ENCODE measurements at places on chromosomes 5 and 9. TPM values are rescaled to one million over a fixed set of nuclear protein-coding genes. Genes with fewer than 3 reads are reported as not detected.

DNA sequence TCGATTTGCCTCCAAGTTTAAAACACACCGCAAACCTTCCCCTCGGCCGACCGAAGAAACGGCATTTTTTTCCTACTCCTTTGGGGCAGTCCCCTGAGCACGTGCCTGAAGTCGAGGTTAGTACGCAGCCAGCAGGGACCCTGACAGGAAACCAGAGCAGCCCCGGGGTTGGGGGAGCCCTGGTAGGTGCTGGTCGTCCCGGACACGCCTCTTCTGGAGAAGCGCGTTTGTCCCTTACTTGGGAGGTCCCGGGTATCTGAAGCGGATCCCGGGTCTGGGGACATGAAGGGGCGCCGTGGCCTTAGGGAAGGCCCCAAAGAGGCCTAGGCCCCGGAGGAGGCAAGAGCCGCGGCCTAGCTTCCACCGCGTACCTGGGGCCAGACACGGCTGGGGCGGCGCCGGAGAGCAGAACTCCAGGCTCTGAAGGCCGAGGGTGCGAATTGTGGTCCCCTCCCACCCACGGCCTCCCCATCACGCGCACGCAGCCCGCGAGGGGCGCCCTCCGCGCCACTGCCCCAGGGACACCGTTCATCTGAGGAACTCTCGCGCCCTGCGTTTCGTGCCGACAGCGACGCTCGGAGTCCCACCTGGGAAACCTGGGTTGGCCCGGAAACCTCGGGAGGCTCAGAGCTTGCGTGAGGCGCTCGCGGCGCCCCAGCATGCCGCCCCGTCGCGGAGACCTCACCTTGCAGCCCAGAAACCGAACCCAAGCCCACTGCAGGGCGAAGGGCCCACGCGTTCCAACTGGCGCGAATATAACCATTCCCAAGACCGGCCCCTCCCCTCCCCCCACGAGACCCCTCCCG, 10.4 kb downstream of the OTP start:
- H3K27me3 ChIP-seq = peaks cover 21% of the 10 kb centered on the region
- no peaks in the 10 kb centered on the region for H3K36me3 ChIP-seq
- no peak for DNase-seq
- H3K4me3 ChIP-seq = no peak overlapping the region
- H3K4me1 ChIP-seq = peaks cover 23% of the 10 kb centered on the region
- no peak overlapping the region for H3K27ac ChIP-seq

DNA sequence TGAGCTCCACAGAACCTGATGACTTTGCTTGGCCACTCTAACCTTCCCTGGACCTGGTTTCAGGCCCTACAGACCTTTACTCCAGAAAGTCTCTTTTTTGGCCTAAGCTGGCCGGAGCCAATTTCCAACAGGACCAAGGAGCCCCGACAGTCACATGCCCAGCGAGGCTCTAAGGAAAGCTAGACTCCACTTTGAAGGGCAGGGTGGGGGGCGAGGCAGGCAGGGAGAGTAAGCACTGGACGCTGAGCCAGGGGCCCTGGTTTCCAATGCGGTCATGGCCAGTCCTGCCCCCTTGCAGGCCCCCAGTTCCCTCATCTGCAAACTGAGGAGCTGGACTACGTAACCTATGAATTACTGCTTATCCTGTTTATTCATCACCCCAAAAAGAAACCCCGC, 65.2 kb downstream of the ADAMTS2 start:
- DNase-seq = no peak
- H3K36me3 ChIP-seq = no peaks in the 10 kb centered on the region
- no peak overlapping the region for H3K4me3 ChIP-seq
- peak overlapping the region; percentile 67 for H3K27ac ChIP-seq
- H3K4me1 ChIP-seq = peaks cover 45% of the 10 kb centered on the region
- no peaks in the 10 kb centered on the region for H3K27me3 ChIP-seq

Gene MCIDAS
- total RNA-seq = not detected

DNA sequence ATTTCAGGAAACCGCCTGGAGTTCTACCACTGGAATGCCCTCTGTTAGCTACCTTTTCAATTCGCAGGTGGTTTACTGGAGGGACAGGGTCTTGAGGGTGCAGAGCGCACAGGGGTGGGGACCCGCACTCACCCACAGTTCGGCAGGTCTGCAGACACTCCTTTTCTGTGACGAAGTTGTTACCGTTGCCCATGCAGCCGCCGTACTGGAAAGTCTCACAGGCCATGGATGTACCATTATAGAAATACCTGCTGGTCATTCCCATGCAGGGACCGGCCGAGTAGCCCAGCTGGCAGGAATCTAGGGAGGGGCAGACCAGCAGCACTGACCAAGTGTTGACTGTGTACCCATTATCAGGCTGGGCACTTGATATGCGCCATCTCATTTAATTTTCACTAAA, 16.8 kb downstream of the AMBP start:
- DNase-seq = peak; percentile 60
- no peaks in the 10 kb centered on the region for H3K36me3 ChIP-seq
- no peaks in the 10 kb centered on the region for H3K4me1 ChIP-seq
- H3K27ac ChIP-seq = no peak overlapping the region
- H3K4me3 ChIP-seq = no peak overlapping the region

GRCh38 chr9:30382271-30382670, 2002.2 kb upstream of the ACO1 start:
- no peak overlapping the region for H3K4me3 ChIP-seq
- no peak for DNase-seq
- no peaks in the 10 kb centered on the region for H3K4me1 ChIP-seq
- H3K36me3 ChIP-seq = no peaks in the 10 kb centered on the region

GRCh38 chr9:6426117-6426516, 13.1 kb downstream of the UHRF2 start:
- peaks cover 47% of the 10 kb centered on the region for H3K4me1 ChIP-seq
- no peaks in the 10 kb centered on the region for H3K27me3 ChIP-seq
- DNase-seq = no peak
- H3K4me3 ChIP-seq = no peak overlapping the region

Gene OR13D1
- total RNA-seq = not detected

GRCh38 chr9:70403166-70403565, 11.3 kb downstream of the KLF9 start:
- no peaks in the 10 kb centered on the region for H3K27me3 ChIP-seq
- no peaks in the 10 kb centered on the region for H3K36me3 ChIP-seq
- no peak overlapping the region for H3K4me3 ChIP-seq
- DNase-seq = no peak
- peak overlapping the region; percentile 19 for H3K27ac ChIP-seq
- peaks cover 100% of the 10 kb centered on the region for H3K4me1 ChIP-seq

Gene PCA3
- not detected for total RNA-seq

DNA sequence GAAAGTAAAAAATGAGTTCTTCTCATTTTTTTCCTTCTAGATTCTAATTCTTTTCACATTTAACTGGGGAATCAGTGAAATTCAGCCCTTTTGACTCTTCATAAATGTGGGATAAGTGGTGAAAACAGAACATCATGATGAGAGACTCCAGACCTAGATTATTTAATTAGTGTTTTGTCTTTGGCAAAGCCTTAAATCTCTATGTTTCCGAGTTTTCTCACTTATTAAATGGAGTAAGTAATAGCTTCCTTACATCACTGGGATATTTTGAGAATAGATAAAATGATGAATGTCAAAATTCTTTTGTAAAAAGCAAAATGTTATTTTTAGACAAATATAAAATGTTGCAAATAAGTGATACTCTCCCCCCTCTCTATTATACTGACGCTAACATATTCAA, 468.6 kb upstream of the ARRDC3 start:
- H3K4me3 ChIP-seq = no peak overlapping the region
- H3K27me3 ChIP-seq = no peaks in the 10 kb centered on the region
- H3K27ac ChIP-seq = no peak overlapping the region
- H3K36me3 ChIP-seq = no peaks in the 10 kb centered on the region
- H3K4me1 ChIP-seq = no peaks in the 10 kb centered on the region

Gene DNAH5
- total RNA-seq = 0.49 TPM

- H3K4me1 ChIP-seq = peaks cover 30% of the 10 kb centered on the region
- no peak for DNase-seq
- H3K36me3 ChIP-seq = peaks cover 25% of the 10 kb centered on the region
- H3K27ac ChIP-seq = no peak overlapping the region
- H3K4me3 ChIP-seq = no peak overlapping the region
Observed at GRCh38 chr5:96725257-96725656, 63.1 kb downstream of the CAST start.

Gene ZNF354C
- total RNA-seq = 7.1 TPM

- no peaks in the 10 kb centered on the region for H3K36me3 ChIP-seq
- no peaks in the 10 kb centered on the region for H3K27me3 ChIP-seq
- H3K4me1 ChIP-seq = no peaks in the 10 kb centered on the region
- no peak overlapping the region for H3K27ac ChIP-seq
Observed at GRCh38 chr9:131187957-131188356, 62.6 kb downstream of the NUP214 start.

Gene KIAA1191
- total RNA-seq = 99.4 TPM

Gene ZNF483
- total RNA-seq = 8.8 TPM

- no peaks in the 10 kb centered on the region for H3K4me1 ChIP-seq
- no peak overlapping the region for H3K4me3 ChIP-seq
- H3K27ac ChIP-seq = no peak overlapping the region
- no peaks in the 10 kb centered on the region for H3K36me3 ChIP-seq
- no peaks in the 10 kb centered on the region for H3K27me3 ChIP-seq
Observed at GRCh38 chr9:111108946-111109345, 70.7 kb upstream of the LPAR1 start.

Gene MCTP1
- total RNA-seq = 12.8 TPM

- H3K4me3 ChIP-seq = no peak overlapping the region
- no peaks in the 10 kb centered on the region for H3K27me3 ChIP-seq
- no peak overlapping the region for H3K27ac ChIP-seq
Observed at GRCh38 chr5:159211729-159212174, 2.4 kb upstream of the RNF145 start.

DNA sequence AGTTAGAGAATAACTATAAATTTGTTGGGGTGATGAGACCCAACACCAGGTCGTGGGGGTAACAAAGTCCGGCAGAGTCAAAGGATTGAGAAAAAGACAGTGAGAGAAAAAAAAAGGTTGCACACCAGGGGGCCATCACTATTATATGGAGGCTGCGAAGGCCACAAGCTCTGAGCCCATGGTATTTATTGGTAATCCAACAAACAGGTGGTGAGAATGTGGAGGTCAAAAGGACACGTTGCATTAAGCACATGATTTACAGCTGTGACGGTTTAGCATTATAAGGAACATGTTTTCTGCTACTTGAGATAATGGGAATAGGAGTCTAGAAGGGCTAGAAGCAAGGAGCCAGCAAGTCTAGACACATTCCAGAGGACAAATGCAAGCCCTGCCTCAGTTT, 2202.2 kb upstream of the C9orf72 start:
- H3K27ac ChIP-seq = no peak overlapping the region
- no peak overlapping the region for H3K4me3 ChIP-seq
- no peaks in the 10 kb centered on the region for H3K27me3 ChIP-seq
- no peak for DNase-seq
- H3K36me3 ChIP-seq = no peaks in the 10 kb centered on the region

GRCh38 chr5:173890195-173890991, 2.2 kb downstream of the CPEB4 start:
- H3K27me3 ChIP-seq = no peaks in the 10 kb centered on the region
- H3K36me3 ChIP-seq = no peaks in the 10 kb centered on the region
- peaks cover 52% of the 10 kb centered on the region for H3K4me1 ChIP-seq
- H3K27ac ChIP-seq = peak overlapping the region; percentile 87
- no peak for DNase-seq

- no peaks in the 10 kb centered on the region for H3K36me3 ChIP-seq
- no peak overlapping the region for H3K4me3 ChIP-seq
- no peaks in the 10 kb centered on the region for H3K27me3 ChIP-seq
- no peak for DNase-seq
- H3K27ac ChIP-seq = no peak overlapping the region
Observed at GRCh38 chr5:147902609-147903115, 3.7 kb downstream of the C5orf46 start.

- no peaks in the 10 kb centered on the region for H3K36me3 ChIP-seq
- H3K27ac ChIP-seq = no peak overlapping the region
- no peak overlapping the region for H3K4me3 ChIP-seq
- no peak for DNase-seq
- no peaks in the 10 kb centered on the region for H3K27me3 ChIP-seq
Observed at GRCh38 chr5:50653946-50654345, 12.5 kb upstream of the PARP8 start.

DNA sequence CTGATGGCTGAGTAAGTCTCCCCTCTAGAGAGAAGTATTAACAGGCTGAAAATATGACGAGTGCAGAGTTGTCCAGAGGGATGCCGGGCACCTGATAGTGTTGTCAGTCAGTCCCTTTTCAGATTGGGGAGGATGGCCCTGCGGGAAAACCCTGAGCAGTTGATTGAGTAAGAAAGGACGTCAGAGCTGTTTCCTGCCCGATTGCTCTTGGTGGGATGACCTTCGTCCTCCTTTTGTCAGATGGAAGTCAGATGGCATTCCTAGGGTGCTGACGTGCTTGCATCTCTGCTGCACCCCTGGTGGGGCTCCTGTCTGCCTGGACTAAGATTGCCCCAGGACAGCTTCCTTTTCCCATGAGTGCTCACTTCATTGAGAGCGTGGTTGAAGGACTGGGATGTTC, 9.8 kb downstream of the ZNF354B start:
- DNase-seq = no peak
- no peaks in the 10 kb centered on the region for H3K4me1 ChIP-seq
- no peak overlapping the region for H3K4me3 ChIP-seq

GRCh38 chr5:175517824-175518450, 39.6 kb downstream of the SFXN1 start:
- no peak for DNase-seq
- H3K27ac ChIP-seq = no peak overlapping the region
- no peak overlapping the region for H3K4me3 ChIP-seq
- no peaks in the 10 kb centered on the region for H3K27me3 ChIP-seq

Gene ASTN2
- 4.4 TPM for total RNA-seq

- H3K4me3 ChIP-seq = no peak overlapping the region
- no peaks in the 10 kb centered on the region for H3K36me3 ChIP-seq
- no peaks in the 10 kb centered on the region for H3K27me3 ChIP-seq
- no peak overlapping the region for H3K27ac ChIP-seq
Observed at GRCh38 chr9:126704157-126704891, 90.6 kb downstream of the LMX1B start.

- H3K4me1 ChIP-seq = peaks cover 14% of the 10 kb centered on the region
- H3K4me3 ChIP-seq = no peak overlapping the region
- no peaks in the 10 kb centered on the region for H3K36me3 ChIP-seq
Observed at GRCh38 chr5:68318955-68319705, 103.6 kb downstream of the PIK3R1 start.

DNA sequence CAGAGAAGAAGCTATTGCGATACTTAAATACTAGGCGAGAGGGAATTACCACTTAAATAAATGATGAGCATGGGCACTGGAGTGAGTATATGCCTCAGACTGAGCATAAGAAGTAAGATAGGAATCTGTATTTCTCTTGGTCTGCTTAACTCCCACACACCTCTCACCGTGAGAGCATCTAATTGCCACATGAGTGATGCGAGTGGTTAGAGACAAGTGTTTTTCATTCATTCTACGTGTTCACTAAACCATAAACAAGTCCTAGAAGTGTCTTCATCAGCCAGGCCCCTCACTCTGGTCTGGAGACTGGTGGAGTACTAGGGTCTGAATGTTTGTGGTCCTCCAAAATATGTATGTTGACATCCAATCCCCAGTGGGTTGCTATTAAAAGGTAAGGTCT, 150.2 kb upstream of the SLC12A2 start:
- no peak overlapping the region for H3K27ac ChIP-seq
- no peaks in the 10 kb centered on the region for H3K27me3 ChIP-seq
- no peaks in the 10 kb centered on the region for H3K36me3 ChIP-seq
- H3K4me1 ChIP-seq = no peaks in the 10 kb centered on the region
